ENCODE measurements at places on chromosomes 1 and 21. TPM values are rescaled to one million over a fixed set of nuclear protein-coding genes. Genes with fewer than 3 reads are reported as not detected.

DNA sequence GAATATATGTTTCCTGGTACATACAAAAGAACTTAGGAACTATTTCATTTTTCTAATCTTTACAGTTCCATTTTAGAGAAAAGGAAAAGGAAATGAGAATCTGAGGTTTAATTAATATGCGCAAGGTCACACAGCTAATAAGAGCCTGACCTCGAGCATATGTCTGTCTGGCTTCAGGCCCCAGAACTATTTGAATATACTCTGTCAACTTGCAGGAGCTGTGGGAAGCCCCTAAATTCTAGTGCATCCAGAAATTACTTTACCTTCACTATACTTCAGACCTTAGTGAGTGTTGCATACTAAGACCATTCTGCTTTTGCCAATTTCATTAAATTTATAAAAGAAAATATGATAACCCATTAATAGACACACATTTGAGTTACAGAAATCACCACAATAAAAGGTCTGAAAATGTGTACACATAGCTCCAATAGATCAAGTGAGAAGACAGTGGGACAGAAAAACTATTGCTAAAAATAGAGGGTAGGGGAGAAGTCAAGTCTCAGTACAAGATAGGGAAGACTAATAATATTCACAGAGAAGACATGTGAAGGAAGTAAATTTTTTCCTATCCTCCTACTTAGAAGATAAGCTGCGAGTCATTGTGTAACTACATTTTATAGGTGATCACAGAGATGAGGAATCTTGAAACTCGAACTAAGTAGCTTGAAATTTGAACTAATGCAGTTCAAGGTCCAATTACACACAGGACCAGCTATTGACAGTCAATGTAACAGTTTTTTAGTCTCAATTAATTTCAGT lies 3.8 kb downstream of the RGS13 start:
- H3K4me3 ChIP-seq: no peak overlapping the region
- H3K27ac ChIP-seq: no peak overlapping the region
- no peaks in the 10 kb centered on the region for H3K27me3 ChIP-seq
- no peak for DNase-seq

The FAM177B gene
- not detected for polyA plus RNA-seq

DNA sequence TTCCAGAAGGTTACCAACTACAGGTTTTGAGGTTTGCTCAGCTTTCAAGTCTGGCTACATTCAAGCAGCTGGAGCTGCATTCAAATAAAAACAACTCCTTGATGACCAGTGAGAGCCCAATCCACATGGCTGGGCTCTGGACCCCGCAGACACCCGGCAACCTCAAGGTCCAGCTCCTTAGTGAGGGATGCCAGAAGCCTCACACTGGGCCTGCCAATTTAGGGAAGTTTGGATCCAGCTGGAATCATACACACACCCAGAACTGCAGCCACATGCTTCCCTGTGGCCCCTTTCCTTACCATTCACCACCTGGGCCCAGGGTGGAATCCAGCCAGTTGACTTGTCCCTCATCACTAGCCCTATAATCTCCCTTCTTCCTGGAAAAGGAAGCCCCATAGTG lies 123.7 kb downstream of the UBE2U start:
- H3K36me3 ChIP-seq: no peaks in the 10 kb centered on the region
- no peak overlapping the region for H3K27ac ChIP-seq
- H3K4me3 ChIP-seq: no peak overlapping the region
- peaks cover 16% of the 10 kb centered on the region for H3K27me3 ChIP-seq
- H3K4me1 ChIP-seq: no peaks in the 10 kb centered on the region

DNA sequence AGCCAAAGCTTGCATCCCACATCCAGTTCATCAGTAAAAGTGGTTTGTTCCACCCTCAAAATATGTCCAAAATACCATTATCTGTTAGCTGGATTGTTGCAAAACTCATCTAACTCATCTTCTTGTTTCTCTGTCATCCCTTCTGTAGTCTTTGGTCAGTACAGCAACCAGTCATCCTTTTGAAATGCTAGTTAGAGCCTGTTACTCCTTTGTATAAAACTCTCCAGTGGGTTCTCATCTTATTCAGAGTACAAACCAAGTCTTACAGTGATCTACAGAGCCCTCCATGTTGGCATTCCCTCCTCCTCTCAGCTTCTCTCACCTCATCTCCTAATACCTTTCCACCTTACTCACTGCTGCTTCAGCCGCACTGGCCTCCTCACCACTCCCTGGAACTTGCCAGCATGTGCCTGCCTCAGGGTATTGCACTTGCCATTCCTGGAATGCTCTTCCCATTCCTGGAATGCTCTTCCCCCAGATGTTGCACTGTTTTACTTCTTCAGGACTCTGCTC lies 70.6 kb downstream of the LAMC1 start:
- no peak overlapping the region for H3K27ac ChIP-seq
- no peaks in the 10 kb centered on the region for H3K36me3 ChIP-seq
- no peak for DNase-seq

The FCRLB gene
- polyA plus RNA-seq: 10.6 TPM
